ENCODE measurements at places on chromosomes 3 and 15. TPM values are rescaled to one million over a fixed set of nuclear protein-coding genes. Genes with fewer than 3 reads are reported as not detected.

GRCh38 chr15:70503073-70503745 is 260.1 kb downstream of the UACA start:
- no peak for DNase-seq

DNA sequence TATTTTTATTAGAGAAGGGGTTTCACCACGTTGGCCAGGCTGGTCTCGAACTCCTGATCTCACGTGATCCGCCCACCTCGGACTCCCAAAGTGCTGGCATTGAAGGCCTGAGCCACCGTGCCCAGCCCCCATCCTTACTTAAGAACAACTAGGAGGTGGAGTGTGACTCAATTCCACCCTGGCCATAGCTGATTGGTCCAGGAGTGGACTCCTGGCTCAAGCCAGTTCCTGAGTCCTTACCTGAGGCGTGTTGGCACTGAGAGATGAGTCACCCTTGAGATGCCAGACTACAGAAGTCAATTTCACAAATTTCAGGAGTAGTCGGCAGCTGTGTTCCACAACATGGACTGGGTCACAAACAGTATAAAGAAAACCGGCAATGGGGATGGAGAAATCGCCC is 124.2 kb downstream of the SHQ1 start:
- DNase-seq = no peak

Gene MESP2
- total RNA-seq = 0.32 TPM

- no peak for DNase-seq
Measured at GRCh38 chr3:168575750-168576149, 480.0 kb upstream of the GOLIM4 start.

Gene FRMD5
- 1.3 TPM for total RNA-seq

DNA sequence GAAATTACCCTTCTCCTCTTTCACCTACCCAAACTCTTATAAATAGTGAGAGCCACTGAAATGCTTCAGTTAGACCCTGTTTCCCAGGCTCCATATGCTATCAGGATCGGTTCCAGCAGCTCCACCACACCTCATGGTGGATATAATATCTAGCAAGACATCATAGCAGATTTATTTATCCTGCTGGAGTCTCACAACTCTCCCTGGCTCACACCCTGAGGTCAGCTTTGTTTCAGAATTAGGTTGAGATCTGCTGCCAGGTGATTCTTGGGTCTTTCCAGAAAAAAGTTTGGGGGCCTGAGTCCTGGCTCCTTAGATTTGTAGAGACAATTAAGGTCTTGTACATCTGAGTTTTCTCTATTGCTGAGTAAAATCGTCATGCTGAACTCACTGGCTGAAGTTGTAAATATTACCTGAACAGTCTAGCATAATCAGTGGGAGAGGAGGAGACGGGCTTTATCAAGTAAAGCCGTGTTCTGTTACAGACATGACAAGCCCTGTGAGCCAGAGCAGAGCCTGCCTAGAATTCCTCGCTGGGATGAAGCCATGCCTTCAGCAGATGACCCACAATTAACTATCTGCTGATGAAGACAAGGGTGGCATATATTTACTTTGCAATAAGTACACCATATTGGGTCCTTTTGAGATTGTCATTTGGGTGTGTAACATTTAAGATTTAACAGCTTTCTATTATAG is 131.6 kb downstream of the STAC start:
- no peak for DNase-seq

- DNase-seq = peak; percentile 88
Measured at GRCh38 chr15:55696221-55696620, 46.7 kb downstream of the PRTG start.

Data from fibroblast of villous mesenchyme (primary cell).